NCI-H69 (cell line): ENCODE measurements at places on chromosomes 5 and 9.

DNA sequence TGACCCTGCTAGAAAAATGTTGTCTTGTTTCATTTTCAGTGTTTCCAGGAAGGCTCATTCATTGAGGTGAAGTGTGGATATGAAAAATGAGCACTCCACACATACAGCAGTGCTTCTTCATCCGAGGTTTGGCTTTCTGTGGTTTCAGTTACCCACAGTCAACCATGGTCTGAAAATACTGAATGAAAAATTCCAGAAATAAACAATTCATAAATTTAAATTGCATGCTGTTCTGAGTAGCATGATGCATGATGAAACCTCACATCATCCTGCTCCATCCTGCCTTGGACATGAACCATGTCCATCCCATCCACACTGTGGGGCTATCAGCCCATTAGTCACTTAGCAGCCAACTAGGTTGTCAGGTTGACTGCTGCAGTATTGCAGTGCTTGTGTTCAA lies 10.4 kb upstream of the SLC45A2 start:
- peak; percentile 20 for DNase-seq

DNA sequence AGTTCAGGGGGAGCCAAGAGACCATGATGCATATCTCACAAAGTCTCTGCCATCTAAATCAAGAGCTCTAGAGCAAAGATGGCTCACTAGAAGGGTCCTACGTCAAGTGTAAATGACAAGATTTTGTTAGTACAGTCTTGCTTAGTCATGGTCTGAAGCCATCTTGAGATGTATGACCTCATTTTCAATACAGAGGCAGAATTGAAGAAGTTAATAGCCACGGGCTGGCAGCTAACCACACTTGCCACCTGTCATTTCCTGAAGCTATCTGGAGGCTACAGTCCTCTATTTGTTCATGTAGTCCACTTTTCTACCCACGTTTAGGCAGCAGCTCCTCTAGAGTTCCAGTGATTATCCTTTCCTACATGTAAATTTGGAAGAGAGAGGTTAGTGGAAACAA lies 231.7 kb upstream of the CDH12 start:
- peak; percentile 79 for DNase-seq

DNA sequence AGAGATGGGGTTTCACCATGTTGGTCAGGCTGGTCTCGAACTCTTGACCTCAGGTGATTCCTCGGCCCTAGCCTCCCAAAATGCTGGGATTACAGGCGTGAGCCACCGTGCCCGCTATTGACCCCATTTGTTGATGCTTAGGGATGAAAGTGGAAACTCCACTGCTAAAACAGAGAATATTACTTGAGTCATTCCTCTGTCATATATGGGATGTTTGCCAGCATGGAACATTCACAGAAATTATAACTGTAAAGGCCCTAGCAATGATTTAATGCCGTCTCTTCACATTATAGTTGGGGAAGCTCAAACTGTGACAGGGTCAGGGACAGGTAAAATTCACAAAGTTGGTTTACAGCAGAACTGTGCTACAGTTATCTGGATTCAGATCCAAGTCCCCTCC lies 94.5 kb downstream of the TMC1 start:
- no peak for DNase-seq

DNA sequence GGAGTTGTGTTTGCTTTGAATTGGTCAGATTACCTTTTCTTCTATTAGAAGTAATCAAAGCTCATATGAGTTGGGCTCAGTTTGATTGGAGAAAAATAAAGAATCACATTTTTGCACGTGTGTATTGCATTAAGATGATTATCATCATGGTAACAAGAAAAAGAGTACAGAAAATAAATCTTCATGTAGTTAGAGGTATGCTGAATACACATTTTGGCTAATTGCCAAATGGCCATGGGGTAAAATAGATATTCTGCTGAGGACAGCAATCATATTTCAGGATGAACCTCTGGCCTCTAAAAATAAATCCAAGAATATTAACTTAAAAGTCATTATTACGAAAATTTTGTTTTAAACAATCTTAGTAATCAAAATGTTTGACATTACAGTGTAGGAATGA lies 38.9 kb upstream of the GNAQ start:
- DNase-seq, result peak; percentile 22

DNA sequence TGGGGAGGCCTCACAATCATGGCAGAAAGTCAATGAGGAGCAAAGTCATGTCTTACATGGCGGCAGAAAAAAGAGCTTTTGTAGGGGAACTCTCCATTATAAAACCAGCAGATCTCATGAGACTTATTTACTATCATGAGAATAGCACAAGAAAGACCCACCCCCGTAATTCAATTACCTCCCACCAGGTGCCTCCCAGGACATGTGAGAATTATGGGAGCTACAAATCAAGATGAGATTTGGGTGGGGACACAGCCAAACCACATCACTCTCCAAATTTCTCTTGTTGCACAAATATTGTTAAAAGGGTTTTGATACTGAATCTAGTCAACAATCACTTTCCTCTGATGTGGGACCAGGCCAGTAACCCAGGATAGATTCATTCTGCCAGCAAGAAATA lies 1176.1 kb downstream of the CDH9 start:
- DNase-seq, result peak; percentile 20

- peak; percentile 76 for DNase-seq
These were observed 15.8 kb downstream of the BTF3 start for GRCh38 chr5:73513996-73514395.

DNA sequence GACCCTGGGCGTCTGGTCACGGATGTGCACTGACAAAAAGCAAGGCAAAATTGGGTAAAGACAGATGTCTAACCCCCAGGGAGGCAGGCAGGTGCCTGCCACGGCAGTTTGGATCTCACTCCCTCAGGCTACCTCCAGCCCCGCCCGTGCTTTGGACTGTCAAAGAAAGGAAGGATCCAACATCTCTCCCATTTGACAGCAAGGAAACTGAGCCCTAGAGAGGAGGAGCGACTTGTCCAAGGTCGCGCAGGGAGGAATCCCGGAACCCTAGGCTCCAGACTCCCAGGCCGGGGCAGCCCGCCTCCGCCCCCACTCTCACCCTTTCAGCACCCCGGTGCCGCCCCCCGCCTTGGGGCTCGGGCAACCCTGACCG lies 376 bp downstream of the GOLGA1 start:
- DNase-seq, result peak; percentile 98

DNA sequence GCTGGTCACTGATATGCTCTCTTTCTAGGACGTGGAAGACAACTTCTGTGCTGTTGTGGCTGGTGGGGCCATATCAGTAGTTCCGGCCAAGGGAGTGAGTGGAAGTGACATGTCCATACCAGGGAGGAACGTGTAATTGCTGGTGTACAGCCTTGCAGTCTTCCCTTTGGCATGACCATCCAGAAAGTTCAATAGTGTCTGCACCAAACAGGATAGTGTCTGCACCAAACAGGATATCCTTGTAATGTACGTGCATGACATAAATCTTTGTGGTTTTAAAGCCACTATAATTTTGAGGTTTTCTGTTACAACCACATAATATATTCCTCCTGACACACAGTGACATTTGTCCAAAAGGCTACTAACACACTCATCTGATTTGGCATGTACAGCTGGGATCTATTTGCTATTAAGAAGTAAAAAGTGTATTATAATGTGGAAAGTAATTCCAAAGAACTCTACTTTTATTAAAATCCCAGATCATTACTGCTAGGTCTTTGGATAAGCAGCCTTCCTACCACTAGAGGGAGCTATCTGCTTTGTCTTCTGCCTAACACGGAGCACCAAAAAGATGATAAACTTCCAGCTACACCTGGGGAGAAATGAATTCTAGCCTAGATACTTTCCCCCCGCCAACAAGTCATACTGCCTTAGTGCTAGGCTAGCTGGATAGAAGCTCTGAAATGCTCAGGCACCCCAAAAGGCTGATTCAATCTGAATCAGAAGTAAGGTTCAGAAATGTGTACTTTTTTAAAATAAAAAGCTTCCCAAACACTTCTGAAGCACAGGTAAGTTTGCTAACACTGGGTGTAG lies 52.7 kb downstream of the RNF145 start:
- DNase-seq, result peak; percentile 85

GRCh38 chr5:135437796-135438560 lies 9.2 kb downstream of the DCANP1 start:
- DNase-seq, result peak; percentile 85

- DNase-seq, result no peak
These were observed 17.5 kb upstream of the GPX3 start for GRCh38 chr5:151002681-151003502.

- DNase-seq, result no peak
These were observed 248.8 kb downstream of the NNT start for GRCh38 chr5:43851741-43852140.

DNA sequence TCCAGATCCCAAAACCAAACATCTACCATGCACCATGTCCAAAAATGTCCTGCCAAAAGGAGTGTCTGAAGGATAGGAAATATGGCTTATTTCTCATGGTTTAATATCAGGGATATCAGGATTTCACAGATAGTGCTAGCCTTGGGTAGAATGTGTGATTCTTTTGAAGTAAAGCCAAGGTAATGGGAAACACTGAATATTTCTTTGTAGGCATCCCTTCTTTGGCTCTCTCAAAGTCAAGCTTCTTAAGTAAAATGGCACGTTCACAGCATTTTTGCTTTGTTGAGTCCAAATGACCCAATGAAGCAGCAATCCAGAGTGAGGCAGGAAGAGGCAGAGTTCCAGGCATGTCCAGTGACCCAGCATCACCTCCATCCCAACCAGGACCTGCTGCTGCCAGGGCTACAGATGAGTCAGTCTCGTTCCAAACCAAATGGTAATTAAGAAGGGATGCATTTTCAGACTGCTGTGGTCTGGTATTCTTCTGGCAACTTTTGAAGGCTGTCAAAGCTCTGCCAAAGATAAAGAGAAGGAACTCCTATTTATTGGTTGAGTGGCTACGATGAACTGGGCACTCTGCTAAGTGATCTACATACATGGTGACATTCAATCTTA lies 678.8 kb upstream of the KLF4 start:
- no peak for DNase-seq
